Muscle of leg (tissue), 16 donors: ENCODE measurements at places on chromosomes 13 and 19.
A peak's percentile ranks its signal among the peaks of the same experiment; 100 is the strongest.

- peaks cover 12% of the 10 kb centered on the region for H3K27me3 ChIP-seq
- DNase-seq, result no peak
- H3K27ac ChIP-seq, result no peak overlapping the region
- no peaks in the 10 kb centered on the region for H3K36me3 ChIP-seq
- peaks cover 9% of the 10 kb centered on the region for H3K4me1 ChIP-seq
These were observed 24.7 kb downstream of the IL12RB1 start for GRCh38 chr19:18062028-18062427.

DNA sequence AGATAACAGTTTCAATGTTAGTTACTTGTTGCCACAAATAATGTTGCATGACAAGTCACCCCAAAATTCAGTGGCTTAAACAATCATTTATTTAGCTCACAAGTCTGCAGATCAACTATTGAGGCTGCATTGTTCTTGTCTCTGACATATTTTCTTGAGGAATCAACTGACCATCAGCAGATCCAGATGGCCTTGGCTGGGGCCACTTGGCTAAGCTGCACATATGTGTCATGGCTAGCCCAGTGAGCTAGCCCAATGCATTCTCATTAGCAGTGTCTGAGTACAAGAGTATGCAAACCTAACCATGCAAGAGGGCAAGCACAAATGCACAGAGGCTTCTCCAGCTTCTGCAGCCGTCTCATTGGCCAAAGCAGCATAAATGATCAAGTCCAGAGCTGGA, 180.4 kb downstream of the DNAJC15 start:
- no peak overlapping the region for H3K4me3 ChIP-seq
- no peaks in the 10 kb centered on the region for H3K27me3 ChIP-seq
- H3K36me3 ChIP-seq, result no peaks in the 10 kb centered on the region

- no peak overlapping the region for H3K27ac ChIP-seq
- no peak overlapping the region for H3K4me3 ChIP-seq
- H3K36me3 ChIP-seq, result no peaks in the 10 kb centered on the region
- peaks cover 3% of the 10 kb centered on the region for H3K27me3 ChIP-seq
These were observed 3.6 kb upstream of the PRODH2 start for GRCh38 chr19:35816262-35816661.

DNA sequence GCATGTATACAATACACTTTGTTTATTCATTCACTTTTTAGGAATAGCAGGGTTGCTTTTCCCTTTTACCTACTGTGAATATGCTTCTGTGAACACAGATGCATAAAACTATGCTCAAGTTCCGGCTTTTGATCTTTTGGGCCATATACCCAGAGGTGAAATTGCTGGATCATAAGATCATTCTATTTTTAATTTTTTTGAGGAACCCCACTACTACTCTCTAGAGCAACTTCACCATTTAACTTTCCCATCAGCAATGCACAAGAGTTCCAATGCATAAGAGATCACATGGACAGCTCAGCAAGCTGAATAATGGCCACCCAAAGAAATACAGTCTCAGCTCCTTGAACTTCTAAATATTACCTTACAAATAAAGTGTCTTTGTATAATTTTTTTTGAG, 17.0 kb upstream of the SIGLEC10 start:
- no peak overlapping the region for H3K4me3 ChIP-seq
- no peaks in the 10 kb centered on the region for H3K27me3 ChIP-seq
- H3K36me3 ChIP-seq, result no peaks in the 10 kb centered on the region
- DNase-seq, result peak; percentile 40

DNA sequence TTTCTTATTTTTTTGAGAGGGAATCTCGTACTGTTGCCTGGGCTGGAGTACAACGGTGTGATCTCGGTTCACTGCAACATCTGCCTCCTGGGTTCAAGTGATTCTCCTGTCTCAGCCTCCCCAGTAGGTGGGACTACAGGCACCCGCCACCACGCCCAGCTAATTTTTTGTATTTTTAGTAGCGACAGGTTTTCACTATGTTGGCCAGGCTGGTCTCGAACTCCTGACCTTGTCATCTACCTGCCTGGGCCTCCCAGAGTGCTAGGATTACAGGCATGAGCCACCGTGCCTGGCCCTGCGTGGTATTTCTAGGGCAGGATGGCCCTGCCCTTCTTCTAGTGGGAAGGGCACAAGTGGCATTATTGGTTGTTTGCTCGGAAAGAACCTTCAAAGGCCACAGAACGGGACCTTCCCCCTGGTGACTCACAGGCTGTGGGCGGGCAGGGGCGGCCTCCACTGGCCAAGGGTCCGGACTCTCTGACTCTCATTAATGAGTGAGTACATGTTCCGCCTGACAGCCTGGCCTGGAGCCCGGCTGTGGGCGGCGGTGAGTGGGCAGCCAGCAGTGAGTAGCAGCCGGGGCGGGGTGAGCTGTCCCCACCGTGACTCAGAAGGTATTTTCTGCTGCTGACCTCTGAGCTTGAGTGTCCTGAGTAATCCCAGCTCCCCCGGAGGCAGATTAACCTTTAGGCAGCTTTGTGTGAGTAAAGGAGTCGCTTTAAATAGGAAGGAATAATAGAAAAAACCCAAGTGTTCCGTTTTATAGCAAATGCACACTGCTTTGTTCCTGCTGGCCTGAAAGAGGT, 5.1 kb downstream of the DOT1L start:
- H3K4me1 ChIP-seq, result peaks cover 84% of the 10 kb centered on the region
- H3K4me3 ChIP-seq, result no peak overlapping the region
- H3K36me3 ChIP-seq, result peaks cover 10% of the 10 kb centered on the region
- peak overlapping the region; percentile 94 for H3K27ac ChIP-seq

DNA sequence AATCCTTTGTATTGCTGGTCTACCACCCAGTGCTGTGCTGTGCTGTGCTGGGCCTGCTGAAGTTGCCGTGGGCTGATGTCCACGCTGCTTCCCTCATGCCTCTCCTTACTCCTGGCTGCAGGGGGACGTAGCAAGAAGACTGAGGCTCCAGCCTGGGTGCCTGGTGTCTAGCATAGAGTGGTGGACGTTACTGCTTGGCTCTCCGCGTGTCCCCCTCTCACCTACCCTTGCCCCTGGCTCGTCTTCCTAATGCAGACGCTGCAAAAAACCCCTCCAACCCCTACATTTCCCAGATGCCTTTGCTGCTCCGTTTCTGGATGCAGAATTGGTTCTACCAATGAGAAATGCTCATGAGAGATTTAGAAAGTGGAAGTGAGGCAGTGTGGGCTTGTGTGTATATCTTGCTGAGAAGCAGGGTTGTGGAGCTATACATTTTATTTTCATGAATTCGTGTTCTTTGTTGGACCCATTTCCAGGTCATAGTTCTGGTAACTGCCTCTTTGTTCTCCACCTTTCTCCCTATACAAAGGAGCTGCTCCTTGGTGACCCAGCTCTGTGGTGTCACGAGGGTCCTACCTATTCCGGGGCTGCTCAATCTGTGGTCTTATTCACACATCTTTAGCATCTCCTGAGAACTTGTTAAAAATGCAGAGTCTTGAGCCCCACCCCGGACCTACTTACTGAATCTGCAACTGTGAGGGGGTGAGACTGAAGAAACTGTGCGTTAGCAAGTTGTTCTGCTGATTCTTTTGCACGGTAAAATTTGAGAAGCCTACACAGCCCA, 7.9 kb upstream of the DENND1C start:
- H3K27ac ChIP-seq, result no peak overlapping the region
- no peaks in the 10 kb centered on the region for H3K4me1 ChIP-seq
- H3K4me3 ChIP-seq, result no peak overlapping the region
- no peaks in the 10 kb centered on the region for H3K27me3 ChIP-seq

DNA sequence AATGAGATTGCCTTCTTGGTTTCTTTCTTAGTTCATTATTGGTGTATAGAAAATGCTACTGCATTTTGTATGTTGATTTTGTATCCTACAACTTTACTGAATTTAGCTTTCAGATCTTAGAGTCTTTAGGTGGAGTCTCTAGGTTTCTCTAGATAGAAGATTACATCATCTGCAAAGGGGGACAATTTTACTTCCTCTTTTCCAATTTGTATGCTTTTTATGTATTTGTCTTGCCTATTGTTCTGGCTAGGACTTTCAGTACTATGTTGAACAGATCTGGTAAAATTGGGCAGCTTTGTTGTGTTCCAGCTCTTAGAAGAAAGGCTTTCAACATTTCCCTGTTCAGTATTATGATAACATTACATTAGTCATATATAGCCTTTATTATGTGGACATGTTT, 101.0 kb upstream of the SPRY2 start:
- H3K4me3 ChIP-seq, result no peak overlapping the region
- no peak overlapping the region for H3K27ac ChIP-seq
- DNase-seq, result no peak
- peaks cover 4% of the 10 kb centered on the region for H3K4me1 ChIP-seq
- H3K27me3 ChIP-seq, result no peaks in the 10 kb centered on the region

GRCh38 chr19:49637821-49638738, 1.9 kb downstream of the RRAS start:
- peak overlapping the region; percentile 27 for H3K4me3 ChIP-seq
- H3K36me3 ChIP-seq, result peaks cover 4% of the 10 kb centered on the region
- peak overlapping the region; percentile 64 for H3K27ac ChIP-seq
- DNase-seq, result peak; percentile 81

DNA sequence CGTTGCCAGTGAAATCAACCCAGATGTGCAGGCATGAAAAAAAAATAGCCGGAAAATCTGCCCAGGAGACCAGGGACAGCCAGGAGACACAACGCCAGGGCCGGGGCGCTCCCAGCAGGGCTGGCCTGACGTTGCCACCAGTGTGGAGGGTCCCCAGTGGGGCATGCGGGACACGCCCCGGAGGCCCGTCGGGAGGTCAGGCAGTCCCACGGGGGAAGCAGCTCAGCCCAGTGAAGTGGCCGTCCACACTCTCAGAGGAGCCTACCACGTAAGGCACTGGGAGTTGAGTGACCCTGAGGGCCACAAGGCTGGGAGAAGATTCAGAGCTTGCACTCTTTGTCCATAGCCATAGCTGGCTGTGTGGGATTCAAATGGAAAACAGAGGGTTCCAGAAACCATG, 53.2 kb upstream of the GAS6 start:
- peaks cover 7% of the 10 kb centered on the region for H3K4me1 ChIP-seq
- peaks cover 24% of the 10 kb centered on the region for H3K27me3 ChIP-seq
- no peak overlapping the region for H3K4me3 ChIP-seq
- no peak overlapping the region for H3K27ac ChIP-seq
- H3K36me3 ChIP-seq, result no peaks in the 10 kb centered on the region

DNA sequence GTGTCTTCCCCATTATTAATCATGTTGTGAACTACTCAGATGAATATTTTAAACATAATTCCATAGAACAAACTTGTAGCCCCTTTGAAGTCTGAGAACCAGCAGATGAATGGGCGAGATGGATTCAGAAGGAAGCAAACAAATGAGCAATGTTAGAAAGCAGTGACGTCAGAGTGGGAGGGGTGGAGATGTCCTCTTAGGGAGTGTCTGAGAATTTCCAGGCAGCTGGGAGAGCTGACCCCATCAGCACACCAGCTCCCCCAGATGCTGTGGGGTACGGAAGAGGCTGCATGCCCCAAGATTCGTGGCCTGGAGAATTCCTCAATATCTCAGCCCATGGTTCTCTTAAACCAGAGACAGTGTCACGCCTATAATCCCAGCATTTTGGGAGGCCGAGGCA, 68.6 kb downstream of the DPF1 start:
- no peaks in the 10 kb centered on the region for H3K27me3 ChIP-seq
- H3K4me1 ChIP-seq, result no peaks in the 10 kb centered on the region
- peak; percentile 50 for DNase-seq
- H3K4me3 ChIP-seq, result no peak overlapping the region
- no peak overlapping the region for H3K27ac ChIP-seq

- no peak overlapping the region for H3K4me3 ChIP-seq
- no peak overlapping the region for H3K27ac ChIP-seq
- peaks cover 16% of the 10 kb centered on the region for H3K4me1 ChIP-seq
- no peaks in the 10 kb centered on the region for H3K36me3 ChIP-seq
These were observed 16.3 kb downstream of the CILP2 start for GRCh38 chr19:19554074-19555023.

- no peak overlapping the region for H3K27ac ChIP-seq
- H3K36me3 ChIP-seq, result no peaks in the 10 kb centered on the region
- H3K27me3 ChIP-seq, result peaks cover 8% of the 10 kb centered on the region
- H3K4me1 ChIP-seq, result no peaks in the 10 kb centered on the region
- no peak for DNase-seq
- H3K4me3 ChIP-seq, result no peak overlapping the region
These were observed 230.9 kb downstream of the TEX29 start for GRCh38 chr13:111551204-111551820.

DNA sequence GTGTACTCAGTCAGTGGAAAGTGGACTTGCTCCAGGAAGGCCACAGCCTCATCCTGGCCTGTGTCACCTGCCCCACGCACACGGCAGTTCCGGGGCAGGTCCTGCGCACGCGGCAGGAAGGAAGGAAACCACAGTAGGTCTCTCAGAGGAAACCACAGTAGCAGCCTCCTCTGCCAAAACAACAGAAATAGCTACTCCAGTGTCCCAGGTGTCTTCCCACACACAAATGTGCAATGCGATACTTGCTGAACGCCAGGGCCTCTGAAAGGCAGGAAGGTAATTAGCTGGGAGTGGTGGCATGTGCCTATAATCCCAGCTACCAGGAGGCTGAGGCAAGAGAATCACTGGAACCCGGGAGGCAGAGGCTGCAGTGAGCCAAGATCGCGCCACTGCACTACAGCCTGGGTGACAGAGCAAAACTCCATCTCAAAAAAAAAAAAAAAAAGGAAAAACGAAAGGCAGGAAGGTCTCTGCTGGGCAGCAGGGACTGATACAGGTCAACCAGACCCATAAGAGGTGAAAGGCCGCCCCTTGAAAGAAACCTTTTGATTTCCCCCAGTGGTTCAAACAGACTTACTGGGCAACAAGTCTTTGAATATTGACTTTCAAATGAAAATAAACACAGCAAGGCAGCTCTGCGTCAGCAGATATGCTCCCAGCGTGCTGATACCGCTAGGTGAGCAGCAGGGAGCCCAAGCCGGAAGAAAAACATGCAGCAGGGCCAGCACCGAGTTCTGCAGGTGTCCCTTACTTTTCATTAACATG, 49.5 kb downstream of the CRYL1 start:
- peak; percentile 22 for DNase-seq
- H3K27me3 ChIP-seq, result no peaks in the 10 kb centered on the region
- H3K36me3 ChIP-seq, result peaks cover 5% of the 10 kb centered on the region
- peaks cover 4% of the 10 kb centered on the region for H3K4me1 ChIP-seq
- no peak overlapping the region for H3K27ac ChIP-seq
- H3K4me3 ChIP-seq, result no peak overlapping the region

- H3K4me3 ChIP-seq, result no peak overlapping the region
- no peak for DNase-seq
- no peaks in the 10 kb centered on the region for H3K36me3 ChIP-seq
- peaks cover under 1% of the 10 kb centered on the region for H3K4me1 ChIP-seq
These were observed 159.0 kb downstream of the TEX29 start for GRCh38 chr13:111479412-111479811.

- DNase-seq, result no peak
- H3K4me3 ChIP-seq, result no peak overlapping the region
- no peaks in the 10 kb centered on the region for H3K36me3 ChIP-seq
These were observed 8.8 kb upstream of the LRCH1 start for GRCh38 chr13:46544208-46544607.

- no peaks in the 10 kb centered on the region for H3K27me3 ChIP-seq
- H3K27ac ChIP-seq, result no peak overlapping the region
- no peaks in the 10 kb centered on the region for H3K4me1 ChIP-seq
- H3K4me3 ChIP-seq, result no peak overlapping the region
These were observed 230.1 kb upstream of the MIR17HG start for GRCh38 chr13:91117351-91117750.
